NCI-H524 (cell line): ENCODE measurements at places on chromosomes 2 and 18.

DNA sequence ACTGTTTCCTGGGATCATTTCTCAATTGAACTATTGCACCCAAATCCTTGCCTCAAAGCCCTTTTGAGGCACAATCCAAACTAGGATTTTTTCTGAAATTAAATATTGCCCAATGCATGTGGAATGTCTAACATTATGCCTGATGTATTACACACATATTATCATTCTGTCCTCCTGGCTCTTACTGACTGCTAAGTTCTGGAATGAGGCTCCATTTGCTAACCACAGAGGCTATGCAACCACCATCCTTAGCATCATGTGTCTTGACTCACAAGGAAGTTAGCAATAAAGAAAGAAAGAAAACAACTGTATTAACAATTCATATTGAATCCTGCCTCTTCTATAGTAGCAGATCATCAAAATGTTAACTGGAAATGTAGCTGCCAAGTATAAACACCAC, 1142.7 kb downstream of the CNTNAP5 start:
- DNase-seq = no peak

- no peak for DNase-seq
These were observed 27.2 kb downstream of the RNF152 start for GRCh38 chr18:61865466-61866175.

DNA sequence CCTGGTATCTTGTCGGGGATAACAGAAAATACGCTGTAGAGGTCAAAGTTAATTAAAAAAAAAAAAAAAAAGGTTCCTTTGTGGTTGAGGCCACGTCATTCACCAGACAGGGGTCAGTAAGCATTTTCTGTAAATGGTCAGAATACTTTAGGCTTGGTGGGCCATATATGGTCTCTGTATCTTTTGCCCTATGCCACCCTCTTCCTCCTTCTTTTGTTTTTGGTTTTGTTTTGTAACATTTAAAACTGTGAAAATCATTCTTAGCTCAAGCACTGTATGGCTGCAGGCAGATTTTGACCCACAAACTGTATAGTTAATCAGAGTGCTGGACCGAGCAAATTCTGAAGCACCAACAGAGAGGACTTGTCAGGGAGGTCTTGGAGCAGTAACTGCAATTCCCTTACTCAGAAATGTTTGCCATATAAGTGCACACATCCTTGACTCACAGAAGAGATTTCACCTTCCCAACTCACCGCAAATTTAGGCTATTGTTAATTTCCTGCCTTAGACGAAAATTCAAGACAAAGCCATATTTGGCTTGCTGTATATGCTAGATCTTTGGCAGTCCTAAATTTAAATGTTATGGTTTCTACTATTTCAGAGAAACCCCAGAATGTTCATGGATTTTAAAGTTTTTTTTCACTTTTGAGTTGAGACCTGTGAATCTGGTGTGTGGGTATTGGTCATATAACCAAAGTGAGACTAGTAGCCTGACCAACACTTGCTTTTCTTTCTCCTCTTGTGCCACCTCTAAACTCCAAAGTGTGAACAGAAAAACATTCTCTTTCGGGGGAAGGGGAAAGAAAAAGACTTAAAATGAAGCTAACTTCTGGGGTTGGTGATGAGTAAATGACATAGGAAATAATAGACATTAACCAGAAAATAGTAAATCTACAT, 65.4 kb downstream of the DOCK10 start:
- no peak for DNase-seq

- no peak for DNase-seq
These were observed 37.5 kb upstream of the SEMA4C start for GRCh38 chr2:96907115-96908041.

DNA sequence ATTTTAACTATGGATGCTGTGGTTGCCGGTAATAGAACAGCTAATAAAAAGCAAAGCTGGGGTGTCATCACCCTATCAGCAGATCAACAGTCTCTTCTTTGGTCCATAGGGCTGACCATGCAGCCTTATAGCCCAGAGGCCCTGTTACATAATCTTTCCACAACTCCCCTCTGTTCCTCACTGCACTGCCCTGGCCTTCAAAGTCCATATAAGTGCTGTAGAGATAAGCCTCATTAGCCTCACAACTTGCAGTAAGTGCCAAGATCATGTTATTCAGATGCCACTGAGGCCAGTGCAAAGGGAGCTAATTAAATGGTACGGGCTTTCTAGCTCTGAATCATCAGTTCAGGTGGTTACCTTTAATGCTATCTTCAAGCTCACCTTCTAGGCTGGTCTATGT, 89.7 kb upstream of the CXCR4 start:
- no peak for DNase-seq

DNA sequence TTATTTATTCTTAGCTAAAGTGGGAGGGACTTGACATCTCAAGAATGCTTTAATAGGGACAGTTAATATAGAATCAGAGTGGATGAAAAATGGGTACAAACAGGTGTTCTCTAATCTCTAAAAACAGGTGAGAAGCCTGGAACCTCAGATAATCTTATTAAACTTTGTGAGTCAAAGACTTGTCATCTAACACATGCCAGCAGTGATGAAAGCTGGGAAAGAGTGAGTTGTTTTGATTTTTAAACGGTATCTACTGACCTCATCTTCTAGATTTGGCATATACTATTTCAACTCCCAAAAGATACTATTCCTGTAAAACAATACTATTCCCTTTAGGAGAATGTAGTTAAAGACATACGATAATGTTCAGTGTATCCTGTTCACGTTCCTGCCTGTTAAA, 103.4 kb downstream of the CCDC141 start:
- no peak for DNase-seq
